Renal cortical epithelial cell (primary cell): ENCODE measurements at places on chromosomes 5 and 9.

- DNase-seq, result no peak
Measured at GRCh38 chr5:43000914-43001313, 39.2 kb downstream of the ANXA2R start.

DNA sequence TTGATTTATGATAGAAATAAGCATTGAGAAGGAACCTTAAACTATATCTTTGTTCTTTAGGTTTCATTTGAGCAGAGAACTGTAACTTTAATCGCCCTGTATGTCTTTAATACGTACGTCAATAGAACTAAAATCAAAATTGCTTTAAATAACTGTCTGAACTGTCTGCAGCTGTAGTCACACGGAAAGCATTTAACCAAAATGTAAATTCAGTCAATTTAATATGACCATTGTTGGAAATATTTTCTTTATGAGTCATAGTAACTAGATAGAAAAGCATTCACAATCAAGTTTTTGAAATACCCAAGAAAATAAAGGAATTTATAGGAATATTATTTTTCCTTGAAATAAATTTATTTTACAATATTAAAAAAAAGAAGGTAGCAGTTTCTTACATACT, 157.1 kb upstream of the CDH6 start:
- DNase-seq, result peak; percentile 40

- no peak for DNase-seq
Measured at GRCh38 chr5:68533051-68533450, 317.5 kb downstream of the PIK3R1 start.

GRCh38 chr9:26748449-26749058, 144.0 kb downstream of the CAAP1 start:
- peak; percentile 28 for DNase-seq

- no peak for DNase-seq
Measured at GRCh38 chr9:129234491-129234890, 56.4 kb upstream of the IER5L start.

- peak; percentile 88 for DNase-seq
Measured at GRCh38 chr9:109016132-109016531, 2.8 kb upstream of the CTNNAL1 start.
